ENCODE measurements at places on chromosomes 7 and 10. TPM values are rescaled to one million over a fixed set of nuclear protein-coding genes. Genes with fewer than 3 reads are reported as not detected.
A peak's percentile ranks its signal among the peaks of the same experiment; 100 is the strongest.

GRCh38 chr7:127946847-127947246 lies 84.4 kb downstream of the LRRC4 start:
- no peaks in the 10 kb centered on the region for H3K4me1 ChIP-seq
- H3K4me3 ChIP-seq: no peak overlapping the region
- DNase-seq: no peak
- no peaks in the 10 kb centered on the region for H3K36me3 ChIP-seq

TRIM24 gene
- total RNA-seq: 12.2 TPM

- no peaks in the 10 kb centered on the region for H3K4me1 ChIP-seq
- no peak overlapping the region for H3K27ac ChIP-seq
- no peak overlapping the region for H3K4me3 ChIP-seq
These were observed 34.7 kb downstream of the HYAL4 start for GRCh38 chr7:123879628-123880027.

HMX2 gene
- total RNA-seq: not detected

NXPH1 gene
- not detected for total RNA-seq

ZP3 gene
- total RNA-seq: 4.4 TPM

- peak; percentile 63 for DNase-seq
- H3K36me3 ChIP-seq: no peaks in the 10 kb centered on the region
- no peaks in the 10 kb centered on the region for H3K27me3 ChIP-seq
- no peak overlapping the region for H3K4me3 ChIP-seq
- H3K4me1 ChIP-seq: no peaks in the 10 kb centered on the region
- H3K27ac ChIP-seq: no peak overlapping the region
These were observed 37.6 kb downstream of the AKR1C4 start for GRCh38 chr10:5234106-5234860.

PDE6C gene
- not detected for total RNA-seq

SORBS1 gene
- total RNA-seq: 79.1 TPM

SLC26A4 gene
- total RNA-seq: 0.33 TPM

- no peaks in the 10 kb centered on the region for H3K27me3 ChIP-seq
- H3K36me3 ChIP-seq: no peaks in the 10 kb centered on the region
- DNase-seq: no peak
- no peaks in the 10 kb centered on the region for H3K4me1 ChIP-seq
- H3K4me3 ChIP-seq: no peak overlapping the region
- H3K27ac ChIP-seq: no peak overlapping the region
These were observed 6.8 kb upstream of the TBRG4 start for GRCh38 chr7:45118292-45118691.

GRCh38 chr10:99337311-99337811 lies 8.2 kb downstream of the CNNM1 start:
- no peak overlapping the region for H3K4me3 ChIP-seq
- H3K4me1 ChIP-seq: no peaks in the 10 kb centered on the region
- no peak overlapping the region for H3K27ac ChIP-seq

ARMH3 gene
- 8.3 TPM for total RNA-seq

DNA sequence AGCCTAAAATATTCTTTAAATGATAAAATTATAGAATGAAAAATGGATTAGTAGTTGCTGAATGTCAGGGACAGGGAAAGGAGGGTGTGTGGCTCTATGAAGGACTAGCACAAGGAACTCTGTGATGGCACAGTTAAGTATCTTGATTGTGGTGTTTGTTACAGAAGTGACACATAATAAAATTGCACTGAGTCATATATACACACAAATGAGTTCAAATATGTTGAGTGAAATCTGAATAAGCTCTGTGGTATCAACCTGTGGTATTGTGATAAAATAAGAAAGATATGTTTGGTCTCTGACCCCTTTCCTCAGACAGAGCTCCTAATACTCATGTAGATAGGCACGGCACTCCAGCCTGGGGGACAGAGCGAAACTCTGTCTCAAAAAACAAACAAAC lies 181.5 kb upstream of the TRIM24 start:
- H3K4me3 ChIP-seq: no peak overlapping the region
- H3K27ac ChIP-seq: no peak overlapping the region
- no peaks in the 10 kb centered on the region for H3K27me3 ChIP-seq
- H3K36me3 ChIP-seq: no peaks in the 10 kb centered on the region
- DNase-seq: no peak
- no peaks in the 10 kb centered on the region for H3K4me1 ChIP-seq

CTTNBP2 gene
- total RNA-seq: 25.7 TPM

GRCh38 chr7:42154173-42154572 lies 82.8 kb downstream of the GLI3 start:
- H3K36me3 ChIP-seq: no peaks in the 10 kb centered on the region
- no peaks in the 10 kb centered on the region for H3K4me1 ChIP-seq
- H3K27me3 ChIP-seq: no peaks in the 10 kb centered on the region
- DNase-seq: no peak

DNA sequence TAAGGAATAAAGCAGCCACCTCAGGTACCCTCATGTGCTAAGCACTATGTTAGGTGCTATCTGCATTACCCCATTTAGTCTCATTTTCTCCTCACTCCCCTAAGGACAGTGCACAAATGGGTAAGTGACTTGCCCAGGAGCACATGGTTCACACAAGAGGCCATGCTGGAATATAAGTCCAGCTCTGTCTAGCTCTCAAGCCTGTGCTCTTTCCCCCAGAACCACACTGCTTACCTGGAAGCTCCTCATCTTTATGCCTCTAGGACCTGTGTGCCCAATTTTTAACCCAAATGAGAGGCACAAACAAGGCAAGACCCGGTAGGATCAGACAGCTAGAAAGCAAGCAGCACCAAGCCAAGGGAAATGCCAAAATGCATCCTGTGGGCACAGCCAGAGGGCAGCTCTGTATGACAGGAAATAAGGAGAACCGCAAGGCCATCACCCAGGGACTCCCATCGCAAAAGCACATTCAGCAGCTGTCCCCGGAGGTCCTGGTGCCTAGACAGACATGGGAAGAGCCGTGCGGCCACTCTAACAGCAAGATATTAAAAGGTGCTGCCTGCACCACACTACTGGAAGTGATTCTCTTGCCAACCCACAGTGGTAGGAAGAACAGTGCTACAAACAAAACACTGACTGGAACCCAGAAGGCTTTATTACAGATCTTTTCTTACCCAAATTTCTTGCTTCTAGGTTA lies 88.1 kb downstream of the GSAP start:
- no peaks in the 10 kb centered on the region for H3K4me1 ChIP-seq
- no peak overlapping the region for H3K27ac ChIP-seq
- H3K27me3 ChIP-seq: no peaks in the 10 kb centered on the region
- no peak for DNase-seq
- no peak overlapping the region for H3K4me3 ChIP-seq
